ENCODE measurements at places on chromosomes 2 and 18.

- DNase-seq: no peak
Measured at GRCh38 chr2:165401285-165401852, 68.1 kb upstream of the CSRNP3 start.

DNA sequence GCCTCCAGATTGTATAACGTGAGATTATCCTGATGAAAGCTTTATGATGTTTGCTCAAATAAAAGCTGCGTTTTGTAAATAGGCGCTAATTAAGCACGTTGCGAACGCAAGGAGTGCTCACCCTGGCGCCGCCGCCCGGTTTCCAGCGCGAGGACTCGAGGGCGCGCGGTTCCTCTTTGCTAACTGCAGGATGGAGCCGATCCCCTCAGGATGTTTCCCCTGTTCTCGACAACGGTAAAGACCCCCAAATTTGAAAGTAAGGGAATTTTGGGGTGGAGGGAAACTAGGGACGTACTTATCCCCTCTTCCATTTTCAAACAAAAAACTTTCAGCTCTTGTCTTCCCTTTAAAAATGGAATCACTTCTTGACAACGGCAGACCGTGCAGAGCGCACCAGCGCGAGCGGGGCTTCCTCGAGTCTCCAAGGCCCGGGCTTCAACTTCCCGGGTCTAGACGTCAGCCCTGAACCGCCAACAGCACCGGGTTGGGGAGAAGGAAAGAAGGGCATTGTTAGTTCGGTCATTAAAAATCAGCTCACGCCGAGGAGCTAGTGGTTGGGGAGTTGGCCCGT is 1.1 kb upstream of the GBX2 start:
- DNase-seq: no peak

DNA sequence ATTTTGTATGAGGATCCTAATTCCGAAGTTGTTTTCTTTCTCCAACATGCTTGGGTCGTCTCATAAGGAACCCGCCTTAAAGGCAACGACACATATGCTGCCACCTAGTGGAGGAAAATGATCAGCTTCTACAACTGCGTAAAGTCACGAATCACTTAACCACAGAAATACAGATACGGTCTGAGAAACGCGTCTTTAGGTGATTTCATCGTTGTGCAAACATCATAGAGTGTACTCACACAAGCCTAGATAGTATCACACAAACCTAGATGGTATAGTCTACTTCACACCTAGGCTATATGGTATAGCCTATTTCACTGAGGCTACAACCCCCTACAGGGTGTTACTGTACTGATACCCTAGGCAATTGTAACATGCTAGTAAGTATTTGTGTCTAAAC is 13.1 kb downstream of the GNLY start:
- DNase-seq: peak; percentile 52

GRCh38 chr2:234957834-234958135 is 6.0 kb downstream of the SH3BP4 start:
- no peak for DNase-seq

DNA sequence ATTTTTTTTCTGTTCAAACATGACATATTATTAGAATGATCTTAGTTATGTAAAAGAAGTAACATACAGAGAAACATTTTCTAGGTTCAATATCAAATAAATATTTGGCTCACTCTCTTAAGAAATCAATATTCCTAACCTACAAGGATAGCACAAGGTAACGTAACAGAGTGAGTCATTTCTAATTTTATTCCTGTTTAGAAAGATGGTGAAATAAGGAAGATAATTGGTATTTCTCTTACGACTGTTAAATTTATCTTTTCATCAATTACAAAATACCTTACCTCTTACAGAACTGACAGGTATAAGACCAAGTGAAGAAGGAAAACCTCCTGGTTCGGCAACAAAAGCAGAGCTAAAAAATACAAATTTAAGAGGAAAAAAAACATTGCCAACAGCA is 45.1 kb downstream of the PRELID3A start:
- no peak for DNase-seq

- no peak for DNase-seq
Measured at GRCh38 chr18:28365411-28365831, 188.5 kb upstream of the CDH2 start.

DNA sequence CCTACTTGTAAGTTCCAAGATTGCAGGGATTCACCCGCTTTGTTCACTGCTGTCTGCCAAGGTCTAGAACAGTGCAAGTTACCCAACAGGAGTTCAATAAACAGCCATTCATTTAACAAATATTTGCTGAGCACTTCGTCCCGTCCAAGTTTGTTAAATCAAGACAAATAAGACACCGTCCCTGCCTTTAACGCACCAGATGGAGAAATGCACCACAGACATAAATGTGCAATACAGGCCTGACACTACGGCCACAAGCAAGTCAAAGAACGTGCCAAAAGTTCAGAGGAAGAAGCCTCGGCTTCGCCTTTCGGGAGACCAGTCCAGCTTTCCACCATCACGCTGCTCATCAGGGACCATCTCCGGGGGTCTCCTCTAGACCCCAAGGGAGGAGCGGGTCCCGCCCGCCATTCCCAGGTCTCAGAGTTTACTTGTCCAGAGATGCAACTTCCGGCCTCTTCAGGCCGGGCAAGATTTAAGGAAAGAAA is 429 bp downstream of the C2orf76 start:
- no peak for DNase-seq

DNA sequence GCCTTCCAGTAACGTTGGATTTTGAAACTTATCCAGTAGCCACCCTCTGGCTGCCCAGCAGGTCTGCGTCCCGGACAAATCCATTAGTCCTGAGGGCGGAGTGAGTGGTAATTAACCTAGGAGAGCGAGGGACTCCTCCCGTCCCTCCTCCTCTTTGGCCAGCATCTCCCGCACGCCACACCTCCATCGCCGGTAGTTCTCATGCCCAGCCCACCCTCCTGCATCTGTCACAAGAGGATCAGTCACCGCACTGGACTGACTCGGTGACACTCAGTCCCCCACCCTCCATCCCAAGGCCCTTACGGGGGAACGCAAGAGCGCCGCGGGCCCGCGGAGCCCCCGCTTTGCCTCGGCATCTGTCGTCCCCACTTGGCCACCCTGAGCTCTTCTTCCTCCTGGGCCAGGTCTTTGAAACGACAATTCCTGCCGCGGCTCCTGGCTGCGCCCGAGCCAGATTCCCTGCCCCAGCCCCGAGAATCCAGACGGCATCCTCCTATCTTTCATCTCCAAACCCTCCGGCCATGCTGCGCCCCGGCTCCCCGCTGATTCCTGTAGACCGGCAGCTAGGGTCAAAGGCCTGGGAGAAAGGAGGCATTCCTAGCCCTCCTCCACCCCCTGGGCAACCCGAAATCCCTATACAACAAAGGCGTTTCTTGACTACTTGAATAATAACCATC is 77.5 kb downstream of the EIF2AK3 start:
- no peak for DNase-seq

DNA sequence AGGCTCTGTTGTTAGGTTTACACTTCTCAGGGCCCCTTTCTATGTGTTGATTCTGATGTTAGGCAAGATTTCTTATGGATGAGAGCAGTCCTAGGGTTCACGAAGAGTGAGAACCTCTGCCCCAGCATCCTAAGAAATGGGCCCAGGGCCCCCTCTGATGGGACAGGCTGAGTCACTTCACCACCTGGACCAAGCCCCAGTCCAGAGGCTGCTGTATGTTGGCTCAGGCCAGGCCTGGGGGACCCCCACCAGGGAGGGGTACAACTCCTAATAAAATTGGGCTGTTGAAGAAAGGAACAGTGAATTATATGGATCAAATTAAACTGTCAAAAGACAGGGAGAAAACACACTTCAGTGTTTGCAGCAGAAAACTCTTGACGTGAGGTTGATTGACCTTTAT is 365.9 kb upstream of the HS6ST1 start:
- no peak for DNase-seq

DNA sequence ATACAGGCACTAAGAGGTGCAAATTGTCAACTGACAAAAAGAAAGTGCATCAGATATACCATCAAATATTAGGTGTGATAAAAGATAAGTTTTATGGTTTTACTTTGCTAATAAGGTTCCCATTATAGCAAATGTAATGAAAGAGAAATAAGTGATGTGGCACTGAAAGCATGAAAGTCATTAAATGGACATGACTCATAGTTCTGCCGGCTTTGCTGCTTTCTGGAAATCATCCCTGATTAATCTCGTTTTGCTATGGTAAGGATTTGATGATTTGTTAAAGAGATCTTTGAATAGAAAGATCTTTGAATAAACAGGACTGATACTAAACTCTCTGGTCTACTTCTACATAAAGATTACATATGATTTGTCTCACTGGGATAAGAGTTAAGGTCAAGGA is 72.7 kb downstream of the CLIP4 start:
- DNase-seq: no peak

- no peak for DNase-seq
Measured at GRCh38 chr18:44716697-44717163, 36.0 kb downstream of the SETBP1 start.

GRCh38 chr2:106983305-106983704 is 97.3 kb upstream of the ST6GAL2 start:
- no peak for DNase-seq

- no peak for DNase-seq
Measured at GRCh38 chr2:3669656-3670055, 11.7 kb downstream of the ALLC start.

DNA sequence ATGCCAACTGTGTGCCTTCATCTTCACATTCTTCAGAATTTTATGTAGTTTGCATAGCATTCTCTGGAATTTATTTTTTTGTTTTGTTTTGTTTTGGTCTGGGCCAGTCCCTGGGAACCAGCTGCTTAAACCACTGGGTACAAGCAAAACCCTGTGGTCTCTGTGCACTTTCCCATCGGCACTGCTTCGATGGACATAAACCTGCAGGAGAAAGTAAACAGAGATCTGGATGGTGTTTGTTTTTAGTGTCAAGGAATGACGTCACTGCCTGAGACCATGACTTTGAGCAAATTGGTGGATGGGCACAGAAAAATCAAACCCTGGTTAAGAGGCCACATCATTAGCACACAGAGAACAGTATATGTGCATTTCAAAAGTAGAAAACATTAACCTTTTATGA is 64.7 kb upstream of the RASGRP3 start:
- no peak for DNase-seq

DNA sequence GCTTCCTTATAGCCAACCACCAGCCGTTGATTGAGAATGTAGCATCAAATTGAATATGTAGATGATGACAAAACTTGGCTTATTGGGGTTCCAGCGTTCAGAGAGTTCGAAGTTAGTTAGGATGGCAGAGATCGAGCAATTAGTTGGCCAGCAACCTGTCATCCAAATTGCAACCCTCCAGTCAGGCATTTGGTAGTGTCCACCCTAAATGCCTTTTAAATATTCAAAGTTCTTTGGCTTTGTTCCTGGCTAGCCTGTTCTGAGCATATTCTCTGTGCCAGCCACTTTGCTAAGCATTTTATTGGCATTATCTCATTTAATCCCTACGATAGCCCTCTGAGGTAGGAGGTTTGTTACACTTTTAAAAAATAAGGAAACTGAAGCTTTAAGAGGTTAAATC is 342.8 kb downstream of the SETBP1 start:
- no peak for DNase-seq

GRCh38 chr2:152929628-152930027 is 211.2 kb downstream of the ARL6IP6 start:
- DNase-seq: no peak

DNA sequence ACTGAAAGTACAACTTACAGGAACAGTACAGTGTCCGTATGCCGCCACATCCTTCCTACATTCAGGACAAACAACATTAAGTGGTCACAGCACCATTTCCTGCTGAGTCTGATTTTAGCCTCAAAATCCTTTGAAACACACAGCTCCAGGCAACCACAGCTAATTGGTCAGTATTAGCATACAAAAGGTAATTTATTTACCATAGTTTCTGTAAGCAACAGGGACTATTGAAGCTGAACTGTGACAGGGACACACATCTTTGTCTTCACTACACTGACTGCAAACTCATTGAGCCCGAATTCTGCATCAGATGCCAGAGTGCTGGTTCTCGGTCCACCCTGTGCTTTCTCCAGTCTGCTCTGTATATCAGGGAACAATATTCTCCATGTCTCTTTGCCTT is 151.8 kb downstream of the ST6GAL2 start:
- DNase-seq: no peak

DNA sequence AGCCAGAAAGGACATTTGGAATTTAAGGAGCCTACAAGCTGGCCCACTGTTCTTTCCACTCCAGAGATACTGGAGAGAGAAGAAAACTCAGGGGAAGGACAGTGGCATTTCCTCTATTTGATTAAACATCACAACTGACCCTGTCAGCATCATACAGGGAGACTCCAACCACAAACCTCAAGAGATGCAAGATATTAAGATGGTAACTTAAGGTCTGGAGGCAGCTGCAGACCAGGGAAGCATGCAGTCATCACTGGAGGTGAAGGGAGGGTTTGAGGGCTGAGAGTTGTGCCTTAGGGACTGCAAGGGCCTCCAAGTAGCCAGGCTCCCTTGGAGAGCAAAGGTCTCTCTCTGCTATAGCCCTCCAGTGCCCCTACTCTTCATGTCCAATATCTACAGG is 67.4 kb downstream of the RNF152 start:
- DNase-seq: no peak

GRCh38 chr2:74884118-74884762 is 50.3 kb downstream of the HK2 start:
- DNase-seq: no peak

Data from stimulated activated CD4-positive, alpha-beta T cell treated with anti-CD3 and anti-CD28 coated beads, Interleukin-4, amount 100 ng/mL, for 48 hours (primary cell).